ENCODE measurements at places on chromosomes 3 and 15.

GRCh38 chr15:31377030-31377429 is 50.4 kb downstream of the KLF13 start:
- no peak for DNase-seq

GRCh38 chr3:130259166-130259874 is 86.2 kb upstream of the COL6A5 start:
- no peak for DNase-seq

DNA sequence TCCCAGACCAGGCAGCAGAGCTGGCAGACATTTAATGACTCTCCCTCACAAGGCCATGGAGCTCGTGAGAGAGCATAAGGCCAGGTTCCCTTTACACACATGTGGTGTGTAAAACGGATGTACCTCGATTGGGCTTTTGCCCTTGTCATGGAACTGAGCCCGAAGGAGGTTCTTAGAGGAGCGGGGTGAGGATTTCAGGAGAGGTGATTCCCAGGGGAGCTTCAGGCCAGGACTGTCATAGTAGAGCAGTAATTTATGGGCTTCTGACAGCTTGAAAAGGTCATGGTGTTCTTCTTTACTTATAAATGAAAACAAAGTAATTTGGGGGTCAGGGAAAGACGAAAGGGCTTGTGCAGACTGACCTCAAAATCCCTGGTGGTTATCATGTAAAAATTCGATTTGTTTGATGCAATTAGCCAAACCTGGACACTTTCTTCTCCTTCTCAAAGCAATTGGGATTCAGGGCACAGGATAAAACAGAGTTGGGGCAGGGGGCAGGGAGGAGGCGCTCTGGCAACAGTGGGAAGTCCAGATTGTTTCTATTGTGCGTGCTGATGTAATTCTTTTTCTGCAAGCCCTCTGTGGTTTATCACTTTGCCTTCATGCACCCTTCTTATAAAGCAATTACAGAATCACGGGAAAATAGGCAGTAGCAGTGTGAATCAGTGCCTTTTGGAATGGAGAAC is 51.0 kb downstream of the CACNA1D start:
- DNase-seq: no peak

GRCh38 chr3:161026612-161027510 is 78.3 kb downstream of the B3GALNT1 start:
- no peak for DNase-seq

DNA sequence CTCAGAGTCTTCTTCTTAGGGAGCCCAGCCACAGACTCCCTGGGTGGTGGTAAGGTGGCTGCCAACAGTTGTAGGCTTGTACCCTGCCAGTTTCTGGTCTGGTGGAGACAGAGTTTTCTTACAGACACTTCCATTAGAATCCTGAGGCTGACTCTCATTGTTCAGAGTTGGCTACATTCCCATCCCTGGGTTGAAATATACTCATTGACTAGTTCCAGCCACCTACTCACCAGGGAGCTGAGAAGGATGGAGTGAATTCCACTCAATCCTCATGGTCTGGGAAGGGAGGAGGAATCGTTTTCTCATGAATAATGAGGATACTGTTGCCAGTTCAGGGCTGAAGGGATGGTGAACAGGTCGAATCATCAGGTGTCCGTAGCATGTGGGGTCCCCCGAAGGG is 226.5 kb upstream of the PROK2 start:
- no peak for DNase-seq

GRCh38 chr3:128170866-128171516 is 17.7 kb downstream of the EEFSEC start:
- no peak for DNase-seq

Data from CD4-positive, alpha-beta T cell treated with Interleukin-15 for 4 hours (primary cell).